Gastroesophageal sphincter (tissue), 4 donors: ENCODE measurements at places on chromosomes 7 and 10.
A peak's percentile ranks its signal among the peaks of the same experiment; 100 is the strongest.

DNA sequence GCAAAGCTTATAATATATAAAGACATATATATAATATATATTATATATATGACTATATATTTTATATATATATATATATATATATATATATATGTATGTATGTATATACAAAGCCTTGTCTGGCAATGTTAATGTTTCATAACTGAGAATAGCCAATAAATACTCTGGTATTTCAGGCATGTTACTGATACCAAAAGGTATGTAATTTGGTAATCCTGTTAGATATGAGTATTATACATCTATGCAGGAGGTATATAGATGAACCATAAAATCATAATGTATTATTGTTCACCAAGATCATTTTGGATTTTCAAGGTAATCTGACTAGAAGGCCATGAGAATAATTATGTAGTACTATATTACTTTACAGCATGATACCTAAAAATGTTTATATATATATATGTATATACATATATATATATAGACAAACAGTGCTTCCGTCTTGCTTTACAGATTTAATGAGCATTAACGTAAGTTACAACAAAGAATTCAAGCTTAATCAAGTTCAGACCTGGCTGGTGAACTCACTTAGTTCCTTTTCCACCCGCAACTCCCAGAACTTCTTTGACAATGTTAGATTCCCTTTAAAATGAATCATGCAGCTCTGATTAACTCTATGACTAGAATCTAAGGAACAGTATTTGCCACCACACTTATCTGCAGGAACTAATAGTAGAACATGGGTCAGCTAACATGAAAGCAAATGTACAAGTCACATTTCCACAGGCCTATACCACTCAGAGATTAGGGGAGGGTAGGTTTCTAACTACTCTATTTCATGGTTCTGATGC lies 82.7 kb downstream of the SLC25A13 start:
- ATAC-seq = no peak

DNA sequence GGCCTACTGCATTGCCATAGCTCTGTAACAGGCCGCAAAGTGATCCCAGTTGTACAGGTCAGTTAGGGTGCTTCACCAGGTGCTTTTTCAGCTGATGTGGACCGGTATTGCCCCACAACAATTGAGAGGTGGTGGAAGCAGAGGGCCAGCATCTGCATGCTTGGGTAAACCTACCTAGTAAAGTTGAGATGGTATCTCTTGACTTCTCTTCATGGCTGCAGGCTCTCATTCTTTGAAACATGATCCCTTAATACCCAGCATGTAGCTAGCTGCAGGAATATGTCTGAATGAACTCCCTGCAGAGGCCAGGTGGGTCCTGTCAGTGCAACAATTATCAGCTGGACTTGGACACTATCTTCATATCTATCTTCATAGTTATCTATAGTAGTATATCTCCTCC lies 60.7 kb upstream of the CCDC6 start:
- ATAC-seq = no peak

DNA sequence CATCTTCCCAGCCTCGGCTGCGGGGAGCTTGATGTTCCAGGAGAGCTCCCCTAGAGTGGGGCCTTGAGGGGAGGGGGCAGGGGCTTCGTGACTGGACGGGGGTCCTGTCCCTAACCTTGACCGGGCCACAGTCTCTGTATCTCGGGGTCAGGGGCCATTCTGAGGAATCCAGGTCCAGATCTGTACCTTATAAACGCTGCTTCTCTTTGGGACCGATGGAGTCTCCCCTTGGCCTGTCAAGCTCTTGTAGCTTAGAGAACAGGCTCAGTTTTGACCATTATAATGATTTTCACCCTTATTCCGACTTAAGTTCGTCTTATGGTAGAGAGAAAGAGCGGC lies 831 bp downstream of the ZKSCAN5 start:
- no peak for ATAC-seq

DNA sequence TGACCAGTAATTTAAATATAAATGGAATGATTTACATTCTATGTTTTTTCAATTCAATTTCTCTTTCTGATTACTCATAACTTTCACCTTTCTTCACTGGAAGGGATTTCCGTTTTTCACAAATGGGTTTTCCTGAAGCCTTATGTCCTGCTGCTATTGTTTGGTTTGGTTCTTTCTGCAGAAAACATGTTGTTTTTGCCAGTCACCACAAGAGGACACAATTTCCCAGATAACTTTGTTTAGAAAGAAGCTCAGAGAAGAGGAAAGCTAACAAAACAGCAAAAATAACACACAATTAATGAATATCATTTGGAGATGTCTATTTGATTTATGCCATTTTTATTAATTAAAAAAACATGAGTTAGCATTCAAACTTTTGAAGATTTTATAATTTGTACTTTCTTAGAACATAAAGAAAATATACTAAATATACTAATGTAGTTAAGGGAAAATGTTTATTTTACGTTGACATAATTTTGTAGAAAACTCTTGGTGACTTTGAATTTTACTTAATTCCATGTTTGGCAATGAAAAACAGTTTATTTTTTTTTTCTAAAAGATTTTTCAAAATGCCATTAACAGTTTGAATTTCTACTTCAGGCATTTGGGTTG lies 4.6 kb upstream of the TWIST1 start:
- no peak for ATAC-seq

- no peak for ATAC-seq
Observed at GRCh38 chr7:156460858-156461627, 179.5 kb upstream of the RNF32 start.

GRCh38 chr10:62527019-62527827 lies 153.1 kb downstream of the ZNF365 start:
- no peak for ATAC-seq

- ATAC-seq = no peak
Observed at GRCh38 chr10:48520184-48520506, 84.7 kb downstream of the ARHGAP22 start.

DNA sequence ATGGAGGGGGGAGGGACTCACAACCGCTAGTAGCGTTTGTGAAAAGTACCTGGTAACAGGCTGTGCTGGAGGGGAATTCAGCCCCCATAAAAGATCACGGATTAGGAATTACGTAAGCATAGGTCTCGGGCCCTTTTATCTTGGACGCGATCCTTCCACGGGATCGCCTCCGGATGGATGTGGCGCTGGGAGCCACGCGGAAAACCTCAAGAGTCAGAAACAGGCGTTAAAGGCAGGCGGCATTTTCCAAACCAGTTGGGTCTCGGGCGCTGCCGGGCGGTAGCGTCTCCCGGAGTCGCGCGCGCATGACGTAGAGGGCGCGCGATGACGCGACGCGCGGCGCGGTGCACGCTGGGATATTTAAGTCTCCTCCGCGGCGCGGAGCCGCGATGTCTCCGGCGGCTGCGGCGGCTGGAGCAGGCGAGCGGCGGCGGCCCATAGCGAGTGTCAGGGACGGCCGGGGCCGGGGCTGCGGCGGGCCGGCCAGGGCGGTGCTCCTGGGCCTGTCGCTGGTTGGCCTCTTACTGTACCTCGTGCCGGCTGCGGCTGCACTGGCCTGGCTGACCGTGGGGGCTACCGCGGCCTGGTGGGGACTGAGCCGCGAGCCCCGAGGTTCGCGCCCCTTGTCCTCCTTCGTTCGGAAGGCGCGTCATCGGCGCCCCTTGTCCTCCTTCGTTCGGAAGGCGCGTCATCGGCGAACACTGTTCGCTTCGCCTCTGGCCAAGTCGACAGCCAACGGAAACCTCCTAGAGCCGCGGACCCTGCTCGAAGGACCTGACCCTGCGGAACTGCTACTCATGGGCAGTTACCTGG lies at the start of gene POM121:
Gene POM121 (plus strand): TSS at position 363 of the 813 bp plus-strand sequence. CDS start 27 bp downstream, at position 390.
- peak; percentile 96 for ATAC-seq

DNA sequence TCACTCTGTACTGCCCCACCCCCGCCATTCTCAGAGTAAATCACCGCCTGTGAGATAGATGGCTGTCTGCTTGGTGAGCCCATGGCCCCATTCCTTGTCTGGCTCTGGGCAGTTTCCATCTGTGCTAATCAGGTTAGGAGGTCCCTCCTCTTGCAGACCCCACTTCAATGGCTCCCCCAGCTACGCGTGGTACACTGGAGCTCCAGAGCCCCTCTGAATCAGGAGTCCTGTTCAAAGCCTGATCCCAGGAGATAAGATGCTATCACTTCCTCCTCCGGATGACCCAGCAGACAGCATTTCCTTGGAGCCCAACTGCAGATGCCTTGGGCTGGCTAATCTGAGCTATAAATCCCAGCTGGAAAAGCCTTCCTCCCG lies 122.3 kb downstream of the SH3PXD2A start:
- ATAC-seq = no peak

GRCh38 chr10:24432478-24433416 lies 223.8 kb downstream of the KIAA1217 start:
- ATAC-seq = no peak

GRCh38 chr7:90155206-90155605 lies 937 bp downstream of the STEAP1 start:
- ATAC-seq = no peak

DNA sequence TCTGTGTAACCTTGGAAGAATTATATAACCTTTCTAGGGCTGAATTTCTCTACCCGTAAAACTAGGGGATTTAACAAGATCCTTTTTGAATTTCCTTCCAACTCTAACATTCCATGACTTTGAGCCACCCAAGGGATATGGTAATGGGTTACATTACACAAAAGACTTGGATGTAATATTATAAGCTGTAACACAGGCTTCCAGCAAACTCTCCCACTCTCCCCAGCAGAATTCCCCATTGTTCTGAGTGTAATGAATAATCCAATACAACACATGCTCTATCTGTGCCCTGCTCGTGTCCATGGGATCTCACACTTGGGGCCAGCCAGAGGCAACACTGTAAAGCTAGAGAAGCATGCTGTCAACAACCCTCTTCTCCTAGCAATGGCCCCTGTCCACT lies 790.6 kb upstream of the AUTS2 start:
- no peak for ATAC-seq

DNA sequence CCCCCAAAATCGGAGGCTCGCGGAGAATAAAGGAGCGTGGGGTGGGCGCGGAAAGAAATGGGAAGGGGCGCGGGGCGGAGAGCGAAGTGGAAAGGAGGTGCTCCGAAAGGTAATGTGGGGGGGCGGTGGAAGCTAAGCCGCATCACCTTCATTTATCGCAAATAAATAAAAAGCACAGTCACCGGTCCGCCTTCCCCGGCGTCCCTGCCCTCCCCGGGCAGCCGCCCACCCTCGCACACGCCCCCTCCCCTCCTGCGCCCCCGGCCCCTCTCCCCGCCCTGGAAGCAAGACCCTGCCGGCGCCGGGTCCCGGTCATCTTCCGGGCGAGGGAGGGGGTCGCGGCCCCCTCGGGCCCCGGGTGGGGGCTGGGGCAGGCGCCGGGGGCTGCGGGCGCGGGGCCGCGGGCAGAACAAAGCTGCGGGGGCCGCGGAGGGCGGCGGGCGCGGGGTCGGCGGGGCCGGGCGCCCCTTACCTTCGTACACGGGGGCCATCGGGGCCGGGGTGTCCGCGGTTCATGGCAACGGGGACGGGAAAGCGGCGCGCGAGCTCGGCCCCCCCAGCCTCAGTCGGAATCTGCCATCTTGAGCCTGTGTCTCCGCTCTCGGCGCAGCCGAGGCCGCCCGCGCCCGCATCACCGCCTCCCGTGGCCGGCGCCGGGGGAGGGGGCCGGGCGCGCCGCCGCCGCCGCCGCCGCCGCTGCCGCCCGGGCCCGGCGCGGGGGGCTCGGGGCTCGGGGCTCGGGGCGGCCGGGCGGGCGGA lies 486 bp downstream of the HIPK2 start:
- ATAC-seq = peak; percentile 54

DNA sequence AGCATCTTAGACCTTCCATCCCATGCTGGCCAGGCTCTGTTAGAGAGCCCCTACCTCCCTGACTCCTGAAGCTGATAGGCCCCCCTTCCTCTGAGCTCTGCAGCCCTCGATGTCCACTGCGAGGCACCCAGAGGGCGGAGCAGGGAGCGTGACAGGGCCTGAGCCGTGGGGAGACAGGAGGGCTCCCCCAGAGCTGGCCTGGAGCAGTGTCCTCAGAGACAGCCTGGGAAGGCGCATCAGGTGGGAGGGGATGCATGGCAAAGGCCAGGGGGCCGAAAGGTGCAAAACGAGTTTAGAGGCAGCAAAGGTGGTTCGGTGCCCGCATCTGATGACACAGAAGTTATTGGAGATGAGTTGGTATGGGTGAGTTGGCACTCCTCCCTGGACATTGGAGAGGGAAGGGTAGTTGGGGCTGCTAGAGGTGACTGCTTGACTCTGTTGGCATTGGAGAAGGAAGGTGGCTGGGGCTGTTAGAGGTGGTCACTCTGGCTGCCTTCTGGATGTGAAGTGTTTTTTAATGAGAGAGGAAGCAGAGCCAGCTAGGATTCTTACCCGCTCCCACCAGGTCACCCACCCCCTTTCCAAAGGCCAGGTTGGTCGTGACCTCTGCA lies 53.1 kb downstream of the PRF1 start:
- no peak for ATAC-seq

DNA sequence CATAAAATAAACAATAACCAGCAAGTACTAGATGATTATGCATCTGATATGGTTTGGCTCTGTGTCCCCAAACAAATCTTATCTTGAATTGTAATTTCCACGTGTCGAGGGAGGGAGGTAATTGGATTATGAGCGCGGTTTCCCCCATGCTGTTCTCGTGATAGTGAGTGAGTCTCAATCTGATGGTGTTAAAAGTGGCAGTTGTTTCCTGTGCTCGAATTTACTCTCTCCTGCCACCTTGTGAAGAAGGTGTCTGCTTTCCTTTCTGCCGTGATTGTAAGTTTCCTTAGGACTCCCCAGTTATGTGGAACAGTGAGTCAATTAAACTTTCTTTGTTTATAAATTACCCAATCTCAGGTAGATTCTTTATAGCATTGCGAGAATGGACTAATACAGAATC lies 15.1 kb downstream of the CNTNAP2 start:
- no peak for ATAC-seq

DNA sequence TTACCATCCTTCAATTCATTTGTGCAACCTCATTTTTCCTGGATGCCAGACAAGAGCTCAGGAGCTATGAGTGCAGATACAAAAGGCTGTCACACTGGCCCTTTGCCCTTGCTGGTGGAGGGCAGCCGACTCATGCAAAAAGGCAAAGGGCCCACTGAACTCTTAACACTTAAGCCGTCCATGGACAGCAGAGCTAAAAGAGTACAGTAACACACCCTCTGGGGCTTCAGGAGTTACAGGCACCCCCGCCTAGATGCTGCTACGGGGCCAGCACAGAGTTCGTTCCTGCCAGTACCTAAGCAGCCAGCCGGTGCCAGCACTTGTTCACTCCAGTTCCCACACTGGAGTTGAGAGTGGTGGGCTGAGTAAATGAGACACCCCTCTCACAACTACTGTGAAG lies 69.9 kb upstream of the MRLN start:
- no peak for ATAC-seq

DNA sequence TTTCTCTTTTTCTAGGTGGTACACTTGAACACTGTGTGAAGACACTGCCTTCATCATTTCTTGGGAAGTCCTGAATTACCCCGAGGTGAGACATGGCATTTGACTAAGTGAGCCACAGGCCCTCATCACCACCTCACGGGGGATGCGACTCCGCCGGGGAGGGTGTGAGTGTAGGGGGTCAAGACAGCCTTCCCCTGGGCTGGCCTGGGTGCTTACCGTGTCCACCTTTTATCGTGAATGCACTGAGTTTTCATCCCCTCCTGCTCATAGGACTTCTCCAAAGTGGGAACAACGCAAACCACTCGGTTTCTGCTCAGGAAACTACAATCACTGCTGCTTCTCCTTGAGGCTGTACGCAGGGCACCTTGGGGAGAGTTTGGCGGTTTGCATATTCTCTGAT lies 176.9 kb downstream of the SH2D4B start:
- ATAC-seq = no peak
